ENCODE measurements at places on chromosomes 7 and 10.

DNA sequence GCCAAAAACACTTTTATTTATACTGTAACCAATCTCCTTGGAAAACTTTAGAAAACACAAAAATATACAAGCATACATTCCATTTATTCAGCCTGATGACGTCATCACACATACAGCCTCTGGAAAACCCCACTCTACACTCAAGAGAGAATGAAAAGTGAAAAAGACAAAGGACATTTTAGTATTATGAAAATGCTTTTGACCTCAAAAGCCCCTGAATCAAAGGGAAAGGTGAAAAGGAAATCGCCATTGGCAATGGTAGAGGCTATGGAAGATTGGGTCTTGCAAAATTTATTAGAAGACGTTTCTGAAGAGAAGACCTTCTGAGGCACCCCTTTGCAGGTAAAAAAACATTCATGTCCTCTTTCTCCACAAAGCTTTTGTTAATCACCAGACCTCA is 82.9 kb upstream of the STRIP2 start:
- DNase-seq: no peak

GRCh38 chr10:17586821-17587234 is 30.3 kb downstream of the HACD1 start:
- no peak for DNase-seq

DNA sequence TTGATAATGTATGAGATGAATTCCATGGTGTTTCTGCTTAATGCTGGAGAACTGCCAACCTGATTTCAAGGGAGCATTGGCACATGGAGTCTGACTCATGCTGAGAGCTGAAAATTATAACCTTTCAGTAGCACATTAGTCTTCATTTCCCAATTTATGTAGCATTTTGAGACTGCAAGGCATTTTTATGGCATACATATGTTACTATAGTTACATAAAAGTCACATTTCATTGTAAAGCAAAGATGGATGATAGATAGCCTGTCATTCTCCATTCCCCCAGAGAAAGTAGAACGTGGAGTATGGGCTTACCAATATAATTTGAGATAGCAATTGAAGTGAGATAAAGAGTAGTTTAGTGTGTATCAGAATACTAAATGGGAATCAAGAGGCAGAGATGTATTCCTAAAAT is 103.1 kb downstream of the SLC16A9 start:
- peak; percentile 90 for DNase-seq

DNA sequence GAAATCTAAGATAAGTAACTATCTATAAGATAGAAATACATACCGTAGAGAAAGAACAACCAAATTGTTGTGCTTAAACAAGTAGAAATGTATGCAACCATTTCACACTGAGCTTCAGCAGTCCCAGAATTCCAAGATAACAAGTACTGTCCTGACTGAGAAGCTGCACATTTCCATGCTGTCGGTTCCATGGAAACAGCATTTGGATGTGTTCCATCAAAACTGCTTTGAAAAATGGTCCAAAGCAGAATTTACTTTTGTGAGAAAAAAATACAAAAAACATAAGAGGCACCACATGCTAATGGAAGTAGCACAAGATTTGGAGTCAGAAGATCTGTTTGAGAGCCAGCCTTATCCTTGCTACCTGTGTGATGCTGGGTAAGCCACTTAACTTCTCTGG is 92.6 kb downstream of the MTERF1 start:
- DNase-seq: no peak

- no peak for DNase-seq
These were observed 6.3 kb upstream of the PILRB start for GRCh38 chr7:100351657-100352058.

DNA sequence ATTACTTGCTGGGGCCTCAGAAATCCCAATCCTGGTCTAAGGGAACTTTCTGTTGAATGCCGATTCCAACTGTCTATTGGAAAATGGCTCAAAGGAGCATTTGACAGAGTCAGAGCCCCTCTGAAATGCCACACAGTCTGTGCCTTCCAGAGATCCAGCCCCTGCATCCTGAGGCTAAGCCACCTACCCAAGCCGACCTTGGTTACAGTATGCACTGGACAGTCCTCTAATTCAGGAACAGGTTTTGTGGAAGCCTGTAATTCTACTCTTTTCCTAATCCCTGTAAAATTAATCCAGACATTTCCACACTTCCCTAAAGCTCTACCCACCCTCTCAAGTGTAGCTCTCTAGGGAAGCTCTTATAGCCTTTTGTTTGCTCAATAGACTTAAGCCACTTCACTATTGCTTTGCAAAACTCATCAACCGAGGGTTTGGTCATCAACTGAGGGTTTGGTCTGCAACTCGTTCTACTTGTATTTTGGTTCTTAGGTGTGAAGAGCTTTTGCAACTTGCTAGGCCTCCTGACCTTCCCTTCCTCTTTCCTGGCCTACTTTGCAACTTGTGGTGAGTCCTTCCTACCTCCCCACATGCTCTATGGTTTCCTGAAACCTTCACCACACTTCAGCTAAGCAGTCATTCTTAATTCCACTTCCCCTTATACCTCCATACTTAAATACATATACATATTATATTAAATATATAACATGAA is 364.8 kb downstream of the SFMBT2 start:
- no peak for DNase-seq

GRCh38 chr7:108348913-108349312 is 107.3 kb downstream of the NRCAM start:
- no peak for DNase-seq

DNA sequence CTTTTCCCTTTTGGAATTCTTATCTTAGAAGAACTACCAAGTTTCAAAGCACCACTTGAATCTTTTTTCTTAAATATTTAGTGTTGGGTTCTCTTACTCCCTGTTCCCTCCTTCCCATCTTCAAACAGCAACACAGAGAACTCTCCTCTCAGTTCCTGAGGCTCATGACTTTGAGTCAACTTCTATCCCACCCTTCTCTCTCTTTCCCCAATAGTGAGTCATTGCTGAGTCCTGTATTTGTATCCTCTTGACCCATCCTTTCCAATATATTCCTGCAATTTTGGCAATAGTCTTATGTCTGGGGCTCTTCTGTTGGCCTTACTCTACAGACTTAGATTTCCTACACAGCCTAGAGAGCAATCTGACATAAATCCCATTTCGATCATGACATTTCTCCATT is 20.8 kb upstream of the JCAD start:
- DNase-seq: no peak

GRCh38 chr7:141949021-141949420 is 2.2 kb upstream of the CLEC5A start:
- DNase-seq: peak; percentile 34

GRCh38 chr10:92734301-92734700 is 44.5 kb downstream of the HHEX start:
- no peak for DNase-seq

GRCh38 chr7:150745086-150745485 is 7.9 kb downstream of the GIMAP5 start:
- no peak for DNase-seq

GRCh38 chr7:3912291-3912690 is 611.2 kb downstream of the SDK1 start:
- DNase-seq: no peak

GRCh38 chr7:43650457-43651052 is 67.6 kb downstream of the STK17A start:
- no peak for DNase-seq

GRCh38 chr10:119270762-119271366 is 63.5 kb downstream of the GRK5 start:
- no peak for DNase-seq
